WERI-Rb-1 (cell line): ENCODE measurements at places on chromosomes 2 and 18.

DNA sequence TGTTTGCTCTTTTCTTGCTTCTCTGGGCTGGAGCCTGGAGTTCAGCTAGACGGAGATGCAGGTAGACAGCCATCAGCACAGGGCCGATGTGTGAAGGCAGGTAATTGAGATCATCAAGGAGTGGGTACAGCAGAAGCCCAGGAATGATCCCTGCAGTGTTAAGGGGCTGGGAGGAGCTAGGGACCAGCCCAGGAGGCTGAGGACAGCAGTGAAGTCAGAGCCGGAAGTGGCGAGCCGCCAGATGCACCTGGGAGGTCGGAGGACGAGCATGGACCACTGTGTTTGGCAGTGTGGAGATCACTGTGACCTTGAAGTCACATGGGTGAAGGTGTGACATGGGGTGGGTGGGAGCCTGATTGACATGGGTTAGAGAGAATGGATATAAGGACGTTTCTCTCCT is 6.2 kb upstream of the ZNF236 start:
- DNase-seq: no peak

- DNase-seq: no peak
Measured at GRCh38 chr18:55787536-55788073, 199.6 kb upstream of the TCF4 start.

- no peak for DNase-seq
Measured at GRCh38 chr2:236783417-236784020, 213.9 kb downstream of the ACKR3 start.

GRCh38 chr18:36386150-36386920 is 88.8 kb downstream of the FHOD3 start:
- DNase-seq: no peak

DNA sequence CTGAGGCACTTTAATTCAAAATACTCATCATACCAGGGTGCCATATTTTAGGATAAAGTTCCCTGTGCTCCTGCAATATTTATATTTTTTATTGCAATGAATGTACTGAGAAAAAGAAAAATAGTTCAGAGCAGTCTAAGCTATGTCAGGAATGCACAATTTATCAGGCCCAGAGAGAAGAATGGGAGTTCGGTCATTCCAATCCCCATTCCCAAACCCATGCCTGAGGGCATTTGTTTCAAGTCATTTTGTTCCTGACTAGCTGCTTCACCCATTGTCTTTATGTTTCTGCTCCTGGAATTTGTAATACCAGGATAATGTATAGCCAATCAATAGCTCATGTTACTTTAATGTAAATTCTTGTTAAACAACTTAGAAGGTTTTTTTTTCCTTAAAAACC is 24.4 kb upstream of the FTCDNL1 start:
- DNase-seq: no peak

DNA sequence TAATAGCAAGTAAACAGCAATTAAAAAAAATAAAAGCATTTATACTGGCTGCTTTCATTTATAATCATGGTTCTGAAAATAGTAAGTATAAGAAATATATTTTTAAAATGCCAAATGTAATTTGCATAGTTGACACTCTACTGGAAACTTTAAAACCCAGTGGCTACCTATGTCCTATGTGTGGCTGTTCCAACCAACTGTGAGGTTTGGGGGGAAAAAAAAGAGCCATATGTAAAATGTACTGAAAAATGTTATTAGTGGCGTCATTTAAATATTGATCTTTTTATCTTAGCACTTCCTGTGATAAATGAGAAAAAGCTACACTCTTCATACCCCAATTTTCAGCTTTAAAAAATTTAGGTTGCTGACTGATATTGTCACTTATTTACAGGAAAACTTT is 270.7 kb downstream of the TCF4 start:
- no peak for DNase-seq
